GM12892 (cell line): ENCODE measurements at places on chromosomes 12 and 14.
A peak's percentile ranks its signal among the peaks of the same experiment; 100 is the strongest.

GRCh38 chr14:37116933-37117849 lies 55.2 kb downstream of the SLC25A21 start:
- no peak for DNase-seq

DNA sequence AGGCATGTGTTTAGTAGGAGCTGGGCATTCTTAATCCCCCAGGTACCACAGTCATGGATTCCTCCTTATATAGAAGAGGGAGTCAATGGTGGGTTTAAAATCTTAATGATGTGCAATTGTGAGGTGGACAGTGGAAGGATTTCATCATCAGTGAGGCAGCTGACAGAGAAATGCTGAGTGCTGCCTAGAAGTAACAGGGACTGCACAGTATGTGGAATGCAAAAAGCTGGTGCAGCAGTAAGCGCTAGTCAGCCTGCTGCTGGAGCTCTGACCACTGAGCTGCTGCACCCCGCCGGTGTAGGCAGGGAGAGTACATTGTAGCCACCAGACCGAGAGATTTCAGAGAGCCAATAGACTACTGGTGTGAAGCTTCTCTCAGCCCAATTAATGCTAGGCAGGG lies 80.5 kb upstream of the DACT1 start:
- no peak for DNase-seq

GRCh38 chr14:105060751-105061427 lies 4.3 kb downstream of the GPR132 start:
- no peak for DNase-seq

DNA sequence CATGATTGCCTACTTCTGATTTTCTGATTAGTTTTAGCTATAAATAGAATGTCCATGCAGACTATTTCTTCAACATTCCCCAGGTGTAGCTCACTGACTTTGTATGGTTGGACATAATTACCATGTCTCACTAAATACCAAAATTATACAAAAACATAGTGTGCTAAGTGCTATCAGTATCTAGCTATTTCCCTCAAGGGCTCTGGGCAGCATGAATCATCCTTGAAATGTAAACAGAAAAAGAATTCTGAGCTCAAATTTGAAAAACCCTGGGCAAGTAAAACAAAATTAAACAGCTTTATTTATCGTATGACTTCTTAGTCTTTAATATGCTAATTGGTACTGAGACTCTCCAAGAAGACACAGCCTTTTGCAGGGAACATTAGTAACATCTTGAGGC lies 82.9 kb downstream of the SPATA7 start:
- no peak for DNase-seq

GRCh38 chr12:46494424-46494823 lies 121.9 kb upstream of the SLC38A2 start:
- DNase-seq = no peak

- DNase-seq = no peak
These were observed 159.5 kb downstream of the ETV6 start for GRCh38 chr12:11808931-11809330.

DNA sequence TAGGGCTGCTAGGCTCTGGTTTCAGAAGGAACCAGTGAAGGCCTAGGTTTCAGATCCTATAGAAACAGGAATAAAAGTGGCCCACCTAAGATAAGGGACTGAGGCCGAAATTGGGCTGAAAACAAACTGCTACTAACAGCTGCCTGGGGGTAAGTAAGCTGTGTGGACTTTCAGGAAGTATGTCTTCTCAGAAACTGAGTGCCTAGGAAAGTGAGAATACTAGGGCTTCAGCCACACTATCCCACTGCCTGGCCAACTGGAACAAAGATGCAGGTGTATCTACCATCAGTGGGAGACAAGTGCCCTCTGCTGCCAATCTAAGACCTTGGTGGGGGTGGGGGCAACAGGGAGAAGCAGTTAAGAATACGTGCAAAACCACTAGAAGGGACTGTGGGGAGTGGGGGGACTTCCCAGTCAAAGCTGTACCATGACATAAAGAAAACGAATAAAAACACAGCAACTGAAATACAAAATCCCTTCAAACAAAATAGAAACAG lies 82.5 kb downstream of the MED13L start:
- DNase-seq = peak; percentile 11

- no peak for DNase-seq
These were observed 166.4 kb upstream of the FKBP4 start for GRCh38 chr12:2628401-2628800.

GRCh38 chr12:27585739-27586265 lies 61.8 kb downstream of the PPFIBP1 start:
- DNase-seq = no peak

DNA sequence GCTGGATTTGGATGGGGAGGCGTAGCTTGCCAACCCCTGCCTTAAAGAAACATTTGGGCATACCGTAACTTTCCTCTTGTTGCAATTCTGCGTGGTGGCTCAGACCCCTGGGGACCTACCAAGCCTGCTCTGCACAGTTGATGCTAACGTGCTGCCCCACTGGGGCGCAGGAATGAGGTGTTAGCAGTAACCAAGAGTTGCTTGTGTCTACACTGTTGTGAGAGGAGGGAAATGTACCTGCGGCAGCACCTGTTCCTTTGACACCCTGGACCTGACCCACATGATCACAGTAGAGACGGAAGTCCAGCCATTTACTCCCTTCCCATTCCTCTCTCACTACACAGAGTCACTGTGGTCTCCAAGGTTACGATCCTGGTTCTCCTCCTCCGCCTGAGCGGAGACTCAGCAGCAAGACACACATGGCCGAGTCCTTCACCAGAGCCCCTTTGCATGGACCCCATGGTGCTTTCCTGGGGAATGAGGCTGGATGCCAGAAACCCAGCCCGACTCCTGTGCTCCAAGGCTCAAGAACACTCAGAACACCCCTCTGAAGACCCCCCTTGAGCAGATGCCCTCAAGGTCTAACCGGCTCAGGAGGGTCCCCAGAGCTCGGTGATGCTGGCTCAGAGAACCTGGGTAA lies 84.8 kb downstream of the FBXL14 start:
- DNase-seq = no peak

DNA sequence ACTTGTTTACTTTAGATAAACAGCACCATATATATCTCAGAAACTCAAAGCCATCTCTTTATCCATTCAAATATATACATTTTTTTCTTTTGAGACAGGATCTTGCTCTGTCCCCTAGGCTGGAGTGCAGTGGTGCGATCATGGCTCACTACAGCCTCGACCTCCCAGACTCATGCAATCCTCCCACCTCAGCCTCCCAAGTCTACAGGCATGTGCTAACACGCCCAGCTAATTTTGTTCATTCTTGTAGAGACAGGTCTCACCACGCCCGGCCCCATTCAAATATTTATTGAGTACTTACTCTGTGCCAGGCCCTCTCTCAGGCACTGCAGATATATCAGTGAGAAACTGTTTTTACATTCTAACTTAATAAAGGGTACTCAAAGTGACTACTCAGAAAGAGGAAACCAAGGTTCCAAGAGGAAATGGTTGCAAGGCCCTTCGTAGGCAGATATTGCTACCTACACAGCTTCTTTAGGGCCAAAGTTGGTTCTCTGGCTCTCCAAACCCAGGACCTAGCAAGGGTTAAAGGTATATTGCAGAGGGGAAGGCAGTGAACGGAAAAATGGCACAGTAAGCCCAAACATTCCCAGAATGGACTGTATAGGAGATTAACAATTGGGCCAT lies 2.9 kb downstream of the ATXN3 start:
- no peak for DNase-seq

DNA sequence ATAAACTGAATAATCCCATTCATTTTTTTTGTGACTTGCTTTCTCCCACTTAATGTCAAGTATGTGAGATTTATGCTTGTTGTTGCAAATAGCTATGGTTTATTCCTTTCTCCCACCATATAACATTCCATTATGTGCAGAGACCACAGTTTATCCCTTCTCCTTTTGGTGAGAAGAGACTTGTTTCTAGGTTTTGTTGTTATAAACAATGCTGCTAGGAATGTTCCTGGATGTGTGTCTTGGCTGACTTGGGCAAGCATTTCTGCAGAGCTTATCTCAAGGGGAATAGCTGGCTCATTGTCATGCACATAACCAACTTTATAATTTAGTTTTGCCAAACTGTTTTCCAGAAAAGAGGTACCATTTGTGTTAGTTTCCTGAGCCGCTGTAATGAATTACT lies 47.6 kb upstream of the PPP1CC start:
- DNase-seq = no peak

- no peak for DNase-seq
These were observed 396.0 kb upstream of the PRICKLE1 start for GRCh38 chr12:42985506-42985905.

- DNase-seq = no peak
These were observed 2.2 kb downstream of the ENO2 start for GRCh38 chr12:6916426-6917200.

DNA sequence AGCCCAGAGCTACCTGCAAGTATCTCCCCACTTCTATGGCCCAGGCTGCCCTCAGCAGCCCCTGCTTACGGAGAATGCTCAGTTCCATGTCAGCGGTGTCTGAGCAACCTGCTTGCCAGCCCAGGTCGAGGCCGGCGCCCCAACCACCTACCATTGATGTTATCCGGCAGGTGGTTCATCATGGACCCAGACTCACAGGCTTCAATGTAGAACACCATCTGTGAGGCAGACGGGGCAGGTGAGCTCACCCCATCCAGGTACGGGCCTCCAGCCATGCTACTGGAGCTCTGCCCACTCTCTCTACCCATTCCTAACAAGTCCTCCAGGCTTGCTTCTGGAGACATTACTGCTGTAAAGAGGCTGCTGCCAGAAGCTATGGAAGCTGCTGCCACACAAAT lies 35.8 kb downstream of the LGMN start:
- no peak for DNase-seq

DNA sequence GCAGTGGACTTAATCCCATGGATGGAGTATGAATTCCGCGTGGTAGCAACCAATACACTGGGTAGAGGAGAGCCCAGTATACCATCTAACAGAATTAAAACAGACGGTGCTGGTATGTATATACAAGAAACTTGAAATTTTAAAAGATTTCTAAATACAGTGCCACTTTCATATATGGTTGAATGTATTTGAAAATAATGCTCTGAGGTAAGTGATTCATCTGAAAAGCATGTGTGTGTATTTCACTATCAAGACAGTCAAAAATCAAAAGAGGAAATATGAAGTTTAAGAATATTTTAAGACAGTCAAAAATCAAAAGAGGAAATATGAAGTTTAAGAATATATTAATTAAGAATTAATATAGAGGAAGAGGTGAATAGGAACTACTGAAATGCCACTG lies 195.0 kb upstream of the PDZRN4 start:
- DNase-seq = no peak

DNA sequence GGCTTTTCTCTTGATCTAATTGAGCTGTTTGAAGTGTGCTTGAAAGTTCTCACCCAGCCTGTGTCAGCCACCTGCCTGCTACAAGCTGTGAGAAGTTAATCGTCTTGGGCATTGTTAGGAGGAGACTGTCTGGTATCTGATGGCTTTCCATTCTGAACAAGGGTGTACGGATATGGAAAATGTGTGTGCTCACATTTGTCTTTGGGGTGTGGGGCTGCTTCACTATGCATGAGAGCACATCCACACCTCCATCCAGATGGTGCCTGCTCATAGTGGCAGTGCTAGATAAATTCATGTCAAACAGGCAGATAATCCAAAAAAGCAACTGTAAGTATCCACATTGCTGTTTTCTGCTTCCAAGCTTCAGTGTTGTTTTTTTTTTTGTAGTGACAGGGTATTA lies 462.2 kb downstream of the DIO2 start:
- DNase-seq = no peak
